Dermis microvascular lymphatic vessel endothelial cell (primary cell): ENCODE measurements at places on chromosomes 6 and 20.

DNA sequence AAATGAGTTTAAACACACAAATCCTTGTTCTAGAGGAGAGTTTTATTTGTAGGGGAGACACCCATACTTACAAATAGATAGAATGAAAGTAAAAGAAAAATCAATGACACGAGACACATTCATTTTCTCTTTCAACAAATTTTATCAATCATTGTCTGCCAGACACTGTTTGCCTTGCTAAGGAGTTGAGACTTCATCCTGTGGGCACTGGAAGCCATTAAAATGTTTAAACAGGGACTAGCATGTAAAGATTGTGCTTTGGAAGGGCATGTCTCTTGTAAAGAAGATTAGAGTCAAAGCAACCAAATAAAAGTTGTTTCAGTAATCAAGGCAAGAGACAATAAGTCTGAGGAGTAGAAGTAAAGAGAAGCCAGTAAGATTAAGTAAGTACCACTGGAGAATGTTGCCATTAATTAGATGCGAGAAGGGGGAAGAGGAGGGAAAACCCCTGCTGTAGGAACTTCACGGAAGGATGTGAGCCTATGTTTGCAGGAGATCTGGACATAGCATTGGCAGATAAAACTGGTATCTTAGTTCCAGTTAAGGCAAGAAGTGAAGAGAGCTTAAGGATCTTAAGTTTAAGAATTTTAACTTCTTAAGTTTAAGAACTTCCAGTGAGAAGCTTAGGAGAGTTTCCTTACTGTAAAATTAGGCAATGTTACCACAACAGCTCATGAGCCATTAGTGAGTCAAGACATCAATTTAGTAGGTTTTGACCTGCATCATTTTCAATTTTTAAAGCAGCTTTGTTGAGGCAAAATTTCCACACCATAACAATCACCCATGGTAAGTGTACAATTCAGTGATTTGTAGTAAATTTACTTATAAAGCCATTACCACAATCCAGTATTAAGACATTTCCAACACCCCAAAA is 117.0 kb upstream of the UST start:
- no peak for DNase-seq

DNA sequence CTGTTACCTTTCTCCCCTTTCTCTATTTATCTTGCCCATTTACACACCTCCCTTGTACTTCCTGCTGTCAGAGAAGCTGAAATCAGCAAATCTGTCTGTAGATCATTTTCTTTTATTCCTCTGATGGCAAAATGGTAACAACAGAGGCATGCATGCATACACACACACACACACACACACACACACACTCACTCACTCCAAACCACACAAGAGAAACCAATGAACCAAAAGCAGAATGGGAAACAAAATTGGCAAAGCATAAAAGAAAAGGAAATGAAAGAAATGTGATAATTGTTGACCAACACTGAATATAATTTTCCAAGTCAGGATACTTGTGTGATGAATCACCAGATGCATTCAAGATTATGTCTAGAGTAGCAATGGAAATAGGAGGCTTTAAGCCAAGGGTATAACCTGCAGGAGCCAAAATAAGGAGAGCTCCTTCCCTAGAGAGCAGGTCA is 172.4 kb downstream of the PLCB4 start:
- peak; percentile 43 for DNase-seq

DNA sequence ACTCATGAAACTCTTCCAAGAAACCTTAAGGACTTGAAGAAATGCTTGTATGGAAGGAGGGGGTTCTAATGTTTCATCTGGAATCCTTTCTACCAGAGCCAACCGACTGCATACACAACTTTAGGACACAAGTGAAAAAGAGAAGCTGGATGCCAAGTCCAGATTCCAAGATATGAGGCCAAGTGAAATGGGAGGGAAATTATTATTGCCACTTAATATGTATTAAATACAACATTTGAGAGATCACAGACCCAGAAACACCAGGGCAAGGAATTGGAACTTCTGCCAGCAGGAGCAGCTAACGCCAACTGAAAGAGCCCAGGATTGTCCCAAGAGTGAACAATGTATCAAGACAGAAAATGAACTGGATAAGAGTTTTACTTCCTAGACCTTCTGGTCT is 144.2 kb downstream of the ARHGAP18 start:
- no peak for DNase-seq

DNA sequence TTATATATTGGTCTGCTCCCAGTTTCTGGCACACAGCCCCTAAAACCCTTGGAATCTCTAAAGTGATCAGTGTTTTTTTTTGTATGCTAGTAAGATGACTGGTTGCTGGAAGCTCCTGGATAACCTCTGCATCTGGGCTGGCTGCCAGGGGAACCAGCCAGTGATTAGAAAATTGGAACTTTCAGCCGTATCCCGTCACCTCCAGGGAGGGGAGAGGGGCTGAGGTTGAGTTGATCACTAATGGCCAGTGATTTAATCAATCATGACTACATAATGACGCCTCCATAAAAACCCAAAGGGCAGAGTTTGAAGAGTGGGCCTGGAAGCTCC is 48.0 kb upstream of the NOP56 start:
- no peak for DNase-seq

- DNase-seq: no peak
Observed at GRCh38 chr6:24980507-24981385, 45.0 kb upstream of the RIPOR2 start.
